Effector CD8-positive, alpha-beta T cell (primary cell): ENCODE measurements at places on chromosomes 4 and X.

DNA sequence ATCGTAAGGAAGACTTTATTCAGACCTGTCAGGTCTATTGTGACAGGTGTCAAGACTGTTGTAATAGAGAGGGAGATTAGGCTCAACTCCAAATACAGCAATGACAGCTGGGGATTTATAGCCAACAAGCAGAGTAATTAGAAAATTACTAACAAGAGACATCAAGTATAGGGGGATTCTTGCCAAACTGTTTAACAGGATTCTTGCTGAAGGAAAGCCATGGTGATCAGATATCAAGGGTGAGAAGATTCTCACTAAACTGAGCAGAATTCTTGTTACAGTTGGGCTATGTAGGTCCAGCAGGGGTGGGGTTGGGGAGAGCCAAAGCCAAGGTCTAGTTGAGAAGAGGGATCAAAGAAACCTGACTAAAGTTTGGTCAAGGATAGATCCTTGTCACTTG, 461.0 kb upstream of the GALNT7 start:
- no peak for DNase-seq

- DNase-seq = no peak
Observed at GRCh38 chr4:133160853-133161252, 11.8 kb downstream of the PCDH10 start.

- no peak for DNase-seq
Observed at GRCh38 chrX:73126240-73126639, 46.9 kb upstream of the PABPC1L2A start.

DNA sequence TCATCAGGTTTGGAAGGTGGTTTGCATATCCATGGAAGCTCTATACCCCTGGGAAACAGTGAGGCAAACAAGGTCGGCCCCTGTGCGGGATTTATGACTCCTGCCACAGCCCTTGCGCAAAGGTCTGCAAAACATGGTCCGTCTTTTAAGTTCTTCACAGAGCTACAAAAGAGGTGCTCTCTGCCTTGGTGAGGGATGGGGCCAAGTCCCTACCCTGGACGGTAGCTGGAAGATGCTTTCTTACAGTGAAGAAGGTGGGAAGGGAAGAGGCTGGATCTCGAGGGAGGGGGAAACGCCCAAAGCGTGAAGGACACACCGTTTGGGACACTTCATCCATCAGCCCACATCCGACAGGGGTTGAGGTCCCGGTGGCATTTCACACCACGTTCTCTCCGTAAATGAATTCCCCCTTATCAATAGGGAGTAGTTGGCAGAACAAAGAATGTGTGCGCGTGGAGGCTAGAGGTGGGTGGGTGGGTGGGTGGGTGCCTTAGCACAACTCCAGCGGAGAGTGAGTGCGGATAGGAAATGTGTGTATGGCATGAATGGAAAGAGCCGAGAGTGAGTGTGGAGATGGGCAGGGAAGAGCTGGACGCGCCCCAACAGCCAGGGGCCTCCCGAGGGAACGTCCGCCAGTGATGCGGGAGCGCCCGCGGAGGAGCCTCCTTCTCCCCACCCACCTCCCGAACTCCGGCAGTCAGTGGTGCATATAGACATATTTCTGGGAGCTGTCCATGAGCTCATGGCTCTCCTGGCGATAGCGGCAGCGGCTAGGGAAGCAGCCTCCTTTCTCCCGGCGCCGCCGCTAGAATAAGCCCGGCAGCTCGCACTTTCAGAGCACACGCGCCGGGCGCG, 68.3 kb downstream of the LARP7 start:
- no peak for DNase-seq

DNA sequence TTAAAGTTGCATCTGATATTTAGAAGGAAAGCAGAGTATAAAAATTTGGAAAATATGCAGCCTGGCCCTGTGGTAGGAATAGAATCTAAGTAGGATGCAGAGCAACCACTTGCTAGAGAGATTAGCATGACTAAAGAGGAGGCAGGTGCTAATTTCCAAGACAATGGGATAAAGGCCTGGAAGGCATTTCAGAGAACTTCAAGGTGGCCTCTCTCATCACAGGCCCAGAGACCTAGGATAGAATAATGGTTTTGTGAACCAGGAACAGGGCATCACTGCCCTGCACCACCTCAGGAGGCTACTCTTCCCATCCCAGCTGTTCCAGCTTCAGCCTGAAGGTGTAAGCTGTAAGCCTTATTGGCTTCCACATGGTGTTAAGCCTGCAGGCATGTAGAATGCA, 621.7 kb upstream of the HS3ST1 start:
- no peak for DNase-seq

- DNase-seq = no peak
Observed at GRCh38 chrX:38452603-38453002, 100.2 kb downstream of the OTC start.

- DNase-seq = no peak
Observed at GRCh38 chr4:6768539-6768905, 14.0 kb upstream of the KIAA0232 start.

DNA sequence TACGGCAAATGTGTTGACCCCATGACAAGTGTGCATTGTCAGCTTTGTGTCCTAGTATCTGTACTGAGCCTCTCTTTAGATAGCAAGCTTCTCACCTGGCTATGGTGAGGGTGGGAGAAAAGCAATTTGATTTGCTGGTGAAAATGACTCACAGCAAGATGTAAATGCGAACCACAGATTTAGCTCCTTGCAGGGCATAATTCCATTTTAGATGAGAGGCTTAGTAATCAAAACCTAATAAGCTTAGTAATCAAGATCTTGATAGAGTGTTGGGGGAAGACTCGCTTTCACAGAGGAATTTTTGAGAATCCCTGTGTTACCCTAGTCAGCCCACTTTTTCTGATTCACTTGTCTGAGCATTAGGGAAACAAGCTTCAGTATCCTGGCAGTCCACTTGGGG, 7.7 kb upstream of the OCIAD2 start:
- no peak for DNase-seq

DNA sequence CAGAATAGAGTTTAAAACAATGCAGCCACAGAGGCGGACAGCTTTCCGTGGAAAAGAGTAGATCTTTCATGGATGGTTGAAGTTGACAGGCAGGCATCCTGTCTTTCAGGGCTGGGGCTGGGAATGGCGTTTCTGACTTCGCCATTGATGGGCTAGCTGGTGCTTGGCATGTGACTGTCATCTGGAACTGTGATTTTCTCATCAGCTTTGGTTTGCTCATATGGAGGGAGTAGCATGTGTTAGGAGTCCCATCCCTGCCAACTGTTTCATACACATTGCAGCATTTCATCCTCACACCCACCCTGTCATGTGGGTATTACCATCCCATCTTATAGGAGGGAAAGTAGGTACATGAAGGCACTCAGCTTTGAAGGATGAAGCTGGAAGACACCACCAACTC, 49.2 kb upstream of the STX18 start:
- no peak for DNase-seq

DNA sequence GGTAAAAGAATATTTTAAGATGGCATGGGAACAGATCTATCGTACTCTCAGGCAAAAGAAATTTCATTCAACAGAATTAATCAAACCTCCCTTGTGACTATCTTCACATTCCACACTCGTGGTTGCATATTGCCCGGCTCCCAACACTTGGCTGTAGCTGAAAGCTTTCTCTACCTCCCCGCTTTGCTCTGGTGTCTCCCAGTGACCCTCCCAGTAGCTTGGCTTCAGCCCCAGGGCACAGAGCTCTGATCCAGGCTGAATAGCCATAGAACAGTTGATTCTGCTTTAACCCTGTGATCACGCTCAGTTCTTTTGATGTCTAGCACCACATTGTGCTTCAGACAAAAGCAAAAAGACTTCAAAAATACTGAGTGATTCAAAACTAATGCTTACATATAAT, 24.6 kb downstream of the SLC7A11 start:
- no peak for DNase-seq

- DNase-seq = no peak
Observed at GRCh38 chr4:54226404-54227255, 2.5 kb upstream of the PDGFRA start.

DNA sequence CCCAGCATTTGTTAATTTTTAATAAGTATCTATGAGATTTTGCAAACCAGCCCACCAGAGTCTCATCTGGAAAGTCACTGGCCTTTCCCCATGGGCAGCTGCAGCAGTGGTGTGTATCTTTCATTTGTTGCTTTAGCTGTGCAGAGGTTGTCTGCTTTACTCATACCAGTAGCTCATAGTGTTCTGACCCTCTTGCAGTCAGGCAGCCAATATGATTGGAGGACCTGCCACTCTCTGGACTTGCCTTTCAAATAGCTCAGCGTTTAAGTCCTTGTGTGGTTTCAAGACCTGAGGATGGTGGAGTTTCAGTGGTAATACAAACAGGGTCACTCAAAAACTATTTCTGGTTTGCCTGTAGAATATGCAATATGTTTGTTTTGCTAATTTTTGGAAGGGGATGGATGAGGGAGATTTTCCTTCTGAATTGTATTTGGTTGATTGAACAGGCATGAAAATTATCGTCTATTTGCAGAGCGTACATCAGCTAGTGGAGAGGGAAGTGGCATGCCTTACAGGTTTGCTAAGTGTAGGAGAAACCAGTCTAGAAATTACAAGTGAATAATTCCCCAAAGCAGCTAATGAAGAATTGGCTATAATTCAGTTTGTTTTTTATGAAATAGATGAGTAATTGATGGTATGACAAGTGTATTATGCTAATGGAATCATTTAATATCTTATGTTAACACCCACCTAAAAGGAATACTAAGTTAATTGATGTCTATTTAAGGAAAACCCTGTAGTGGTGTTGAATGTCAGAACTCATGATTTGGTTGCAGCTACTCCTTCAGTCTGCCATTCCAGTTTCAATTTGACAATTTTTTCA, 8.9 kb downstream of the POLA1 start:
- no peak for DNase-seq

DNA sequence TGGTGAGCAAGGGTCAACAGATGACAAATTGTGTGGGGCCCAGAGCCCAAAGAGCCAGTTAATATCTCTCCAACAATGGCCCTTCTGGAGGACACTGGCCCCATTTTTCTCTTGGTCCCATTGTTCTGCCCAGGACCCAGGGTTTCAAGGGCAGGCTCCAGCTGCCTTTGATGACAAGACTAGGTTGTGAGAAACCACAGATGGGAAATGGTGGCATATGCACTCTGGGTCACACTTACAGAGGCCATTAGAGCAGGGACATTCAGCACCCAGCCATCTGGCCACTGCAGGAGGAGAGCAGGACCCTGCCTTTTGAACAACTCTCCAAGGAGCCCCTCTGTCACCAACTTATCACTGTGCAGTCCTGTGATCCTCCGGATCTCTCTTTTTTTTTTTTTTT, 49.7 kb upstream of the KIAA1210 start:
- DNase-seq = no peak

GRCh38 chr4:48774760-48775710, 5.0 kb downstream of the FRYL start:
- no peak for DNase-seq

DNA sequence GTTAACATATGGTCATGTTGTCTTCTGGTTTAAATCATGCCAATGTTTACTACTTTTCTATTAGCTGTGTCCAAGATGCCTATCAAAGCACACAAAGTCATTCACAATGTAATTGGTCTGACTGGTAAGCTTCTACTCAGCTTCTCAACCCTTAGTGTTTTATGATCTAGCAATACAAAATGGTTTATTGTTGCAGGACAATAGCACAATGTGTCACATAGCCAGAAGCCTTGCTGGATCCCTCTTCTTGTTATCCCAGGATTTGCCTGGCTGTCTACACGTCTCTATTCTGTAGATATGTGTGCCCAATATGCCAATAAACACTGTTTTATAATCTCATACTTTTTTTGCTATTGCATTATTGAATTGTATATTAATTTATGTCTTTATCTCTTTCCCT, 1111.0 kb upstream of the AGA start:
- DNase-seq = no peak

DNA sequence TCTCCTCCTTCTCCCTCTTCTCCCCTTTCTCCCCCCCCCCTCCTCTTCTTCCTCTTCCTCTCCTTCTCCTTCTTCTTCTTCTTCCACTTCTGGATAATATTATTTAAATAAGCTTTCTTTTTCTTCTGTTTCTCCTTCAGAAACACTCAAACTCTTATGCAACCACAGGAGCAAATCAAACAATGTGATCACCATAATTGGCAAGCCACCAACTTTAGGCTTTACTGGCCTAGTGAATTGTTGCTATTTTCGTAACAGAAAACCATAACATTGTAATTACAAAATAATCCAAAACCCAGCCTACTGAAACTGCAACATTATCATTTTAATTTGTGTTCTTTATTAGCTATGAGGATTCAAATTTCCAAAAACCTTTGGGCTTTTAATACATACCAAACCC, 14.3 kb downstream of the DCAF8L1 start:
- no peak for DNase-seq

DNA sequence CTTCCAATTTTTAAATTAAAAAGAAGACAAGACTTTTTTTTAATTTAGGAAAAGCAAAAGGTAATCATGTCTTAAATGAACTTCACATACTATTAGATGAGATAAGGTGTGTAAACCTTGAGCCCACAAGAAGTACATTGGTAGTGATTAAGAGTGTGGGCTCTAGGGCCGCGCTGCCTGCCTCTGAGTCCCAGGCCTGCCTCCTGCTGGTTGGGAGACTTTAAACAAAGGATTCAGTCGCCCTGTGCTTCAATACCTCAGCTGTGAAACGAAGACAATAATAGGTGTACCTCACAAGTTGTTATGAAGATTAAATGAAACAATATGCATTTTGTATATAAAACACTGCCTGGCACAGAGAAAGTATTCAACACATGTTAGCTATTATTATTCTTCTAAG, 95.9 kb upstream of the MYOZ2 start:
- DNase-seq = no peak

DNA sequence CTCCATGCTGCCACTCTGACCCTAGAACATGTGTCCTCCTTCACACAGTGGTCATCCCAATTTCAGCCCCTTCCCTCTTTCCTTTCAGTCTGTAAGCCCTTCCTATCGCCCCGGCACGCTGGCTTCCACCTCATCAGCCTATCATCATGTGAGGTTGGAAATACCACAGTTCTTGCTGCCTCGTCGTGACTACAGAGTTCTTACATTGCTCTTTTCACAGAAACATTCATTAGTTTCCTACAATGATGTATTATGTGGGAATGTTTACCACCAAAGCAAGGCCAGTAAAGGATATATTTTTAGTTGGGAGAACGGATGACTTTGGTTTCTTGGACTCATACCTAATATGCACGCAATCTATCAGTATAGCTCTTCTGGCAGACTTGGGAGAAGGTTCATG, 169.5 kb upstream of the BOD1L1 start:
- no peak for DNase-seq

DNA sequence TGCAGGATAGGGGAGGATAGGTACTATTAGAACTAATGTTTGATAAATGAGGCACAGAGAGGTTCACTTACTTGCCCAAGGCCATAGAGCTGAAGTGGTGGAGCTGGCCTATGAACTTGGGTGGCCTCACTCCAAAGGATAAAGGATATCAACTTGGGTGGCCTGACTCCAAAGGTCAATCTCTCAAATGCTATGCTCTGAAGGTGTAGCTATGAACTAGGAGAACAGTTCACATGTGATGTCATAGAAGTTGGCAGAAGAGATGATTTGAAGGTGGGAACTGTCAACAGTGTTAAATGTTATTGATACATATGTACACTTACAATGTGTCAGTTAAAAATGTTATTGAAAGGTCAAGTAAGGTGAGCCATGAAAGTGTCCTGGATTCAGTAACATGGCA, 6.2 kb upstream of the CHST7 start:
- DNase-seq = no peak
